Mesenteric fat pad (tissue), 1 donor: ENCODE measurements at places on chromosomes 12 and 14. TPM values are rescaled to one million over a fixed set of nuclear protein-coding genes. Genes with fewer than 3 reads are reported as not detected.

CRIP1 gene
- total RNA-seq: 64.8 TPM

GRCh38 chr14:105525861-105526775 lies at the start of gene TMEM121:
TSS of gene TMEM121 (plus strand) at chr14:105526583. CDS start at chr14:105528835, 2,252 bp downstream.
- DNase-seq: no peak

RPGRIP1 gene
- total RNA-seq: 0.80 TPM

DNA sequence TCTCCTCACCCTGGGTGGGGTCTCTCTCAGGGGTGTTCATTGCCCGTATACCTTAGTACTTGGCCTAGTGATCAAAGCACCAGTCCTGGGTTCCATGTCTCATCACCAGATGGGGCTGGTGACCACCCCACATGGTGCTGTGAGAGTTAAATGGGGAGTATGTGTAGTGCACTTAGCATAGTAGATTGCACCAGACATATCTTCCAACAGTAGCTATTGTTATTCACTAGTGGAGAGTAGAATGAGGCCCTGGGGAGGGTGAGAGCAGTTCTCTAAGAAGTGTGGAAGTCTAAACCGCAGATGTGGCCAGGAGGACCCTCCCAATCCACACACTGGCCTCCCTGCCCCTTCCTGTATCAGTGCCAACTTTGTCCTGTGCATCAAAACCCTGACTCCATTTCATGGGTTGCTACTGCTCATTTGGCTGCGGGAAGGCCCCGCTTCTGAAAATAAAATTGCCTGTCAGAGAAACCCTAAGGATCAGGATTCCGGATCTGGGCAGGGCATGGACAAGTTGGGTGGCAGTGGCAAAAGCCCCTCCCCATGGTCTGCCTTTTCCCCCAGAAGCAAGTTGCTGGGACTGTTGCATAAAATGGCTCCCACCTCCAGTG lies 4.4 kb downstream of the CD9 start:
- no peak for DNase-seq

COPZ1 gene
- total RNA-seq: 93.8 TPM

DNA sequence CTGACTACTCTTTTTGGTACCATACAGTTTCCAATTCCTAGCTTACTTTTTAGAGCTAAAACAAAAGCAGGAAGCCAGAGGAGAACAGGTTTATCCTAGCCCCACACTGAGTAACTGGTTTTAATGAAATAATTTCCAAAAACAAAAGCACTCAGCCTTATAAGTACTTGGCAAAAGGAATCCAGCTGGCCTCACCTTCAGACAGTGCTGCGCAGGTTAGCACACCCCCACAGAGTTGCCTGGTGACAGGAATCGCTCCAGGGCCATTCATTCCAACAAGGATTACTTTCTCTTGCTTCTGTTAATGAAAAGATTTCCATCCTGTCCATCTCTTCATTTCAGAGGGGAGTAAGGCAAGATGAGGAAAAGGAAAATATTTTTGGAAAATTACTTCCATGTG lies 84.6 kb downstream of the SCFD1 start:
- no peak for DNase-seq

GRCh38 chr12:51132693-51133092 lies 40.2 kb downstream of the TFCP2 start:
- DNase-seq: no peak
